ENCODE measurements at places on chromosomes 3 and 15.
A peak's percentile ranks its signal among the peaks of the same experiment; 100 is the strongest.

DNA sequence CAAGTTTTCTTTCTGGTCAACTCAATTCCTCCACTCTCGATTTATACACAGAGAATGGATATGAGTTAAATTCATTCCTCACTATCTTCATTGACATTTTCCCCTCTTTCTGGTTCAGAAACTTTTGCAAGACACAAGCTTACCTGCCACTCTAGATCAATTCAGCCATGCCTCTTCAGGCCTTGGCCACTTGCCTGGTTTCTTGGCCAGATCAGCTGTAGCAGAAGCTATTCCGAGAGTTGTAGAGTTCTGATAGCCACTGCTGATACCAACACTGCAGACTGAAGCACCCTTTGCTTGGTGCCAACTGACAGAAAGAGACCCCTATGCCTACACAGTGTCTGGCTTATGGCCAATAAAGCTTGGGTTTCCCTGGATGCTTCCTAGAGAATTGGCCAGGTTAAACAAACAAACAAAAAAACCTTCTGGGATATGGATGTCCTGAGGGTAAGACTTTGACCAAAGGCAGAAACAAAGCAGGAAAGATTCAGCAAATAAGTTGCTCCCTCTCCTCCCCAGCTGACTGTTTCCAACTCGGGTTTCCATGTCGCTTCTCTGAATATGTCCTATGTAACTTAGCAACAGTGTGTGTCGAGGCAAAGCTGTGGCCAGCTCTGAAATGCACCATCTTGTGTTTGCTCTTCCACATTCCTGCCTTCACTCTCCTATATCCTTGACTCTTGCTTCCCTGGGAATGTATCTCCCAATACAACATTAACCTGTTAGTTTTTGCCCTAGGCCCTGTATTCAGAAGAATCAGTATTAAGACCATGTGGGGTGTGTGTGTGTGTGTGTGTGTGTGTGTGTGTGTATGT lies 521.6 kb downstream of the EPHA3 start:
- DNase-seq = no peak

DNA sequence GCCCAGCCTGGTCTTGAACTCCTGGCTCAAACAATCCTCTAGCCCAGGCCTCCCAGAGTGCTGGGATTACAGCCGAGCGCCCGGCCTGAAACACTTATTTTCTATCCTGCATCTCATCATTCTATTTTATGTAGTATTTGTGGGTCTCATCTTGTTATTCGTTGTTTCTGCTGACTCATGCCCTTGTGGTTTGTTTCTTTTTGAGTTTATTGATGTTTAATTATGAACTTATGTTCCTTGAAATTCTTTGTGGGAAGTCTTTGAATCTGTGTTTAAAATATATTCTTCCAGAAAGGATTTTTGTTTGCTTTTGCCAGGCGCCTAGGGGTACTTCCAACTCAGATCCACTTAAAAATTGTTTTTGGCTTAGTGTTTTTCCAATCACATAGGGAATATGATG lies 78.3 kb upstream of the C15orf39 start:
- DNase-seq = peak; percentile 85

DNA sequence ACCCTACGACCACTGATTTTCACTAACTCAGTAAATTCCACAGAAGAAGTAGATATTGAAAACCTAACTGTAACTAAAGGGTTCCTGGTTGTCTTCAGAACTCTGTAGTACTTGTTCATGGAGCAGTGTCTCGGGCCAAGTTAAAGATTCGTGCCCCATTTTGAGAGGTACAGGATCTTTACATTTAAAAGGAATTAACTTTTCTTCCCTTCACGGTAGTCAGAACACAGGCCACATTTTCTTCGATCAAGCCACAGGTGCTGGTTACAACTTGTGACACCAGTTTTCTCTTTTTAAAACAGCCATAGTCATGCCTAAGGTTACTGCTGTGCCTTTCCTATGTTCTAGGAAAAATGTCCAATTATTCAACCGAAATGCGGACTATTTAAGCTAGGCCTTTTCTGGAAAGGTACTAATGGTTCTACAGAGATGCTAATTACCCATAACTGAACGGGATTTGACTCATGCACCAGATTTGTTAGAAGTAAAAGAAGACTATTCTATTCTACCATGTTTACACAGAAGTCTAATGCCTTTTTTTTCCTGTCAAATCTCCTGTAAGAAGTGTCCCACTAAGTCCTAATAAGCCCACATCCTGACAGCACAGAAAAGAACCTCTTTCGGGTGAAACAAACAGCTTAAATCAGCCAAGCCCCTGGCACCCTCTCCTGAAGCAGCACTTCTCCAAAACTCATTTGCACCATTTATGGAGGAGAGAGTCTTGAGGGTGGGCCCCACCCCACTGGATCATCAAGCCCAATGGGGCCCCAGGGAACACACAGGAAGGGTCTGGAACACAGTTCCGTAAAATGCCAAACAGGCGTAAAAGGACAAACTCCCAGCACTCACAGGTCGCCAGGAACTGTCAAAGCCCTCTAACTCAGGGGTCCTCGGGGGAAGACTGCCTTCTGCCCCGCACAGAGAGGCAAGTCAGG lies 1.9 kb downstream of the LRIG1 start:
- DNase-seq = no peak

GRCh38 chr3:9397906-9398699 lies 688 bp downstream of the SETD5 start:
- DNase-seq = peak; percentile 52

GRCh38 chr3:109910772-109911171 lies 573.4 kb upstream of the DPPA4 start:
- no peak for DNase-seq

DNA sequence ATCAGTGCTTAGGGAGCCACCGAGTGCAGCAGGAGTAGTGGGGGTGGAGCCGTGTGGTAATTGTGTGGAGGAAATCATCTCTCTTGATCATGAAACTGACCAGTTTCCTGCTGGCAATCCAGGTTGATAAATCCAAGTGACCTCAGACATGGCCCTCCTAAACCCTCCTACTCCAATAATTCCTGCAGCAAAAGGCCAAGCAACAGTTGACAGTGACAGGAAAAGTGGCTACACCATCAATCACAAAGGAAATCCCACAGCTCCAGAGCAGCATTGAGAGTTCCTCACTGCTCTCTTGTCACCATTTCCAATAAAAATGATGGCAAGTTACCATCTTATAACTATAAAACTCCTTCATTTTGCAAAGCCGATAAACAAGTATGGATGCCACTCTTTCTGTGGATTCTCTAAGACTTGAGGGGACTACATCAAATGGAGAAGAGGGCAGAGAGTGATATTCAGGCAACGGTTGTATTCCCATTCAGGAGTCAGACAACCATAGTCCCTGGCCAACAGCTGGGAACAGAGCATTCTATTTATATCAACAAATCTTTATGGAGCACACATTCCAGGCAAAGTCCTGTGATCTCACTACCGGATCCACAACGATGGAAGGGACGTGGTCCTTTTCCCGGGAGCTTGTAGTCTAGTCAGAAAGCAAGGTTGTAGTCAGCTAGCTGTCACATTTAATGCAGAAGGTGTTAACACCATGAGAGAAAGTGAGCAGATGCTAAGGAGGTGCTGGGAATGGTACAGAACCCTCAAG lies 312.5 kb upstream of the CTNNB1 start:
- no peak for DNase-seq

- no peak for DNase-seq
Measured at GRCh38 chr3:43921056-43921648, 230.4 kb downstream of the ABHD5 start.

GRCh38 chr3:86269364-86270155 lies 721.4 kb downstream of the VGLL3 start:
- no peak for DNase-seq

- no peak for DNase-seq
Measured at GRCh38 chr3:62015111-62015510, 358.2 kb downstream of the FEZF2 start.

- DNase-seq = peak; percentile 31
Measured at GRCh38 chr3:21894459-21895340, 143.7 kb upstream of the ZNF385D start.

DNA sequence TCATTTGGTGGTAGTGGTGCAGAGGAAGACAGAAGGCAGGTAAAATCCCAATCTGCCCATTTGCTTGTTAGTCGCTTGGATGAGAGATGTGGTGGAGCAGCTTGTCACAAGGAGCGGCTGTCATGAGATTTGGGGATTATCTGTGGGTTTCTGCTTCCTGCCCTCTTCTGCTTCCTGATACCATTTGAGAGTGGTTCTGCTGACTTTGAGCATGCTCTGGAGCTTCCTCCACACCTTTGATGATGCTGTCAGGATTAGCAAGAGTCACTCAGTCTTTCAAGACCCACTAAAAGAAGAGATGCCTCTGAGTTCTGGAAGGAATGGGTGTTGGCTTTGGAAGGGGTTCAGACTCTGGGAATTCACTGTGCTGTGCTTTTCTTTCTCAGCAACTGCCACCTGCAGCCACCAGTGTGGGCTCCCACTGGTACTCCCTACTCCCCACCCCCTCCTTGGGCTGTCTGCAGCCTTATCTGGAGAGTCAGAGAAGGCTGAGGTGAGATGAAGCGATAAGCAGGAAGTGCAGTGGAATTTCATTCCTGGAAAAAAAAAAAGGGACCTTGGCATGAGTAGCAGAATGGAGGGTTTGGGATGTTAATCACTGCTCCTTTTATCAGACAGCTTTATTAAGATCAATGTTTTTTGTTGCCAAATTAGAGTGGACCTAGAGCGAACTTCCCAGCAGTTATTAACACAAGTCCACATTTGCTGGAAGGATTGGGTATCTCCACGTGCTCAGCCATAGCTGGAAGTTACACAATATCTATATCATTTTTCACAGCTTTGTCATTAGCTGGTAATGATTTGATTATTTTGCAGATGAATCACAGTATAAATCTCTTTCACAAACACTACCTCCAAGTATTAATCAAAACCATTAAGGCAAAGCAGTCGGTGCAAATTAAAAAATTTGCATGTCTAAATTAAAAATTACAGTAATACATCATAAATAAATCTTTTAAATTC lies 233.0 kb upstream of the SATB1 start:
- no peak for DNase-seq

DNA sequence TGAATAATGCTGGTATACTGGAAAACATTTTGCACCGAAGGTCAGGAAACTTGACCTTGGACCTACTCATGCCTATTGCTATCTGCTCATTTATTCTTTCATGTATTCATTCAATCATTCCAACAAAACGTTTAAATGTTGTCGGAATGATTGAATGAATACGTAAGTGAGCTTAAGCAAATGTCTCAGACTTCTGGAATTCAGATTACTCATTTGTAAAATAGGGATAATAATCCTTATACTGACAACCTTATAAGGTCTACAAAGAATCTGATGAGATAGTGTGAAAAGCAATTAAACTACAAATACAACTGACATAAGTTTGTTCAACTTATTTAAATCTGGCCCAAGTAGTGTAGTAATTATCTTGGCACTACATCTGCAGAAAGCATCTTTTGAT lies 288.7 kb downstream of the WDR72 start:
- DNase-seq = peak; percentile 7

All from fibroblast of upper back skin (primary cell).